ENCODE measurements at places on chromosomes 2 and 18.

GRCh38 chr2:66794551-66794950 lies 359.6 kb downstream of the MEIS1 start:
- DNase-seq, result no peak

- no peak for DNase-seq
Observed at GRCh38 chr18:51952844-51953243, 387.2 kb upstream of the DCC start.

DNA sequence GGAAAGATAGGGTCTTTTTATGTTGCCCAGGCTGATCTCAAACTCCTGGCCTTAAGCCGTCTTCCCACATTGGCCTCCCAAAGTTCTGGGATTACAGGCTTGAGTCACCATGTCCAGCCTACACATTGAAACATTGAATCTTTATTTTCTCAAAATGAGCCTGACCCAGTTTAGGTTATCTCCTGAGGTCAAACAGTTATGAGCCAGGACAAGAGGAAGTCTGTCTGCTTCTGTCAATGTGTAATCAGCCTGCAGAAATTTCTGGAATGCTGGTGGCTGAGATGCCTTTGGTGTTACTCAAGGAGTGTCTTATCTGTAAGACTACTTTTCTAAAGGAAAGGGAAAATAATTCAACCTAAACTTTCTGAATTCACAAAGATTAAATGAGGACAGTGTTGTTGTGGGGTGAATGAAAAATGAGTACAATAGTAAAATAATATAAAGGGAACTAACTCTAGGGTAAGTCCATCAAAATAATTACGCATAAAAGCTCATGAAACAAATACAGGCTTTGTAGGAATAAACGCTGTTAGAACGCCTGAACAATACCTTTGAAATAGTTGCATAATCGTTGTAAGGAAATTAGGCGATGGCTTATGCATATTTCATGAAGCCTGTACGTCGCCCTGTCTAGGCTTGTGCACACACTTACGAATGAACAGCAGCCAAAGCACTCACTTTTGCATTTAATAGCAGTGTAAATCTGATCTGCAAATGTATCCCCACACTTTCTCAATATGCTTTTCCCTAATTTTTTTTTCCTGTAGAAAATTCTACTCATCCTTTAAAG lies 260.8 kb downstream of the RDH14 start:
- DNase-seq, result no peak

DNA sequence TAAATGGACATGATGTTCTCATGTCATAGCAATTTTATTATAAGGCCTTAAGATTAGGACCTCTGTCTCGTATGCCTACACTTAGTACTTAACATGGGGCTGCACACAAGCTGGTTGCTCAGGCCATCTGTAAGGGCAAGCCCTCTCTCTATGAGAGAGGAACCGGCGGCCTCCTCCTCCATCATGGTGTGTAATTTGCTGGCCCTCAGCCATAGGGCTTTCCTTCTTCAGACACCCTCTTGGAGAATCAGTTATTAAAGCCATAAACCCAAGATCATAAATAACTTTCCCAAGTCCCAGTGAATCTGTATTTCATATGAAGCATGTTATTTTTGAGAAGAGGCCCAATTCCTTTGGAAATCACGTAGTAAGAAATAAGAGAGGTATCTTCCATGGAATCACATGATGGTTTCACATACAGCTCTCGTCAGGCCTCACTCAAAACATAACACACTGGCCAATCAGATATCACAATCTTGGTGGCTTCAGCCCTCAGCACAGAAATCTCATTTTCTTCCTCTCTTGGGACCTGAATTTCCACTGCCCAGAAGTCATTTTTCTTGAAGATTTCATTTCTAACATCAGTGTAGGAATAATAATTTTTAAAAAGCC lies 92.6 kb downstream of the RDH14 start:
- no peak for DNase-seq

GRCh38 chr18:60372596-60372995 lies at the start of gene MC4R:
Gene MC4R (minus strand): TSS chr18:60372775. CDS start chr18:60372349, 426 bp downstream.
- peak; percentile 22 for DNase-seq

- DNase-seq, result no peak
Observed at GRCh38 chr2:40466332-40466906, 14.5 kb upstream of the SLC8A1 start.

- no peak for DNase-seq
Observed at GRCh38 chr2:237732790-237733381, 65.7 kb upstream of the RBM44 start.

- DNase-seq, result no peak
Observed at GRCh38 chr2:15507697-15508096, 53.4 kb downstream of the NBAS start.

GRCh38 chr2:67945940-67946339 lies 116.9 kb downstream of the C1D start:
- no peak for DNase-seq

DNA sequence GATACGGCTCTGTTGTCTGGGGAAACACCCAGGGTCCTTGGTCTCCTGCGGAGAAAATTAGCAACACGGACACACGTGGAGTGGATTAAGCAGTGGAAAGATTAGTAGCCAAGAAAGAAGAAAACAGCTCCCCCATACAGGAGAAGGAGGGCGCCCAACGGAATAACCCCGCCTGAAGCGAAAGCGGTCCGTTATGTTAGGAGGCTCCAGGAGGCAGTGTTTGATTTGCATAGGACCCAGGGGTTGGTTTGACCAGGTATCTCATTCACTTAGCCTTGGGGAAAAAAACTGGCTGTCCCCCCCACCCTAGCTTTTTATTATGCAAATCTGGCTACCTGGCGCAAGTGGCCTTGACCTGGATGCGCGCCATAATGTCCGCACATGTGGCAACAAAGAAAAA lies 170.1 kb upstream of the KYNU start:
- DNase-seq, result no peak

- DNase-seq, result no peak
Observed at GRCh38 chr2:6730003-6730402, 135.7 kb downstream of the CMPK2 start.

DNA sequence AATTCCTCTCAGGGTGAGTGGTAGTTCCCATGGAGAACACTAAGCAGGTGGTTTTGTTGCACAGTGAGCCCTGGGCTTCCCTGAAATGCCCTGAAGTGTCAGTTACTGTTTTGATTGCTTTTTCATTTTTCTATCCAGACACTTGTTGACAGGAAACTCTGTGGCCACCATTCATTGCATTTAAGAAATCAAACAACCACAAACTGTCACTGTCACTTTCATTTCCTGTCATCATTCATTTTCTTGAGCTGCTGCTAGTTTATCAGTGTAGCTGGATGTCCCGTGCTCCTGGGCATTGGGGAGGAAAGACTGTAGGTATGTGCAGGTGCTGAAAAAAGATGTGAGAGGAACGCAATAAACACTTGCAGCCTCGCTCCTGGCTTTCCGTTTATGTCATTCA lies 891.6 kb upstream of the ZEB2 start:
- peak; percentile 97 for DNase-seq

GRCh38 chr2:235051436-235052260 lies 99.8 kb downstream of the SH3BP4 start:
- DNase-seq, result no peak

DNA sequence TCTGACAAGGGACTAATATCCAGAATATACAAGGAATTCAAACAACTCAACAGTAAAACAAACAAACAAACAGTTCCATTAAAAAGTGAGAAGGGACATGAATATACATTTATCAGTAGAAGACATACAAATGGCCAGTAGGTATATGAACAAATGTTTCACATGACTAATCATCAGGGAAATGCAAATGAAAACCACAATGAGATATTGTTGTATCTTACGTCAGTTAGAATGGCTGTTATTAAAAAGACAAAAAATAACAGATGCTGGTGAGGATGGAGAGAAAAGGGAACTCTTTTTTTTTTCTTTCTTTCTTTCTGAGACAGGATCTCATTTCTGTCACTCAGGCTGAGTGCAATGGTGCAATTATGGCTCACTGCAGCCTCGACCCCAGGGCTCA lies 175.5 kb downstream of the CAMKMT start:
- peak; percentile 3 for DNase-seq

GRCh38 chr18:41972067-41972925 lies 17.3 kb downstream of the PIK3C3 start:
- no peak for DNase-seq

All from OCI-LY7 (cell line).